ENCODE measurements at places on chromosomes 4 and X.

GRCh38 chr4:96356591-96357370 is 516.9 kb downstream of the PDHA2 start:
- no peak for DNase-seq

DNA sequence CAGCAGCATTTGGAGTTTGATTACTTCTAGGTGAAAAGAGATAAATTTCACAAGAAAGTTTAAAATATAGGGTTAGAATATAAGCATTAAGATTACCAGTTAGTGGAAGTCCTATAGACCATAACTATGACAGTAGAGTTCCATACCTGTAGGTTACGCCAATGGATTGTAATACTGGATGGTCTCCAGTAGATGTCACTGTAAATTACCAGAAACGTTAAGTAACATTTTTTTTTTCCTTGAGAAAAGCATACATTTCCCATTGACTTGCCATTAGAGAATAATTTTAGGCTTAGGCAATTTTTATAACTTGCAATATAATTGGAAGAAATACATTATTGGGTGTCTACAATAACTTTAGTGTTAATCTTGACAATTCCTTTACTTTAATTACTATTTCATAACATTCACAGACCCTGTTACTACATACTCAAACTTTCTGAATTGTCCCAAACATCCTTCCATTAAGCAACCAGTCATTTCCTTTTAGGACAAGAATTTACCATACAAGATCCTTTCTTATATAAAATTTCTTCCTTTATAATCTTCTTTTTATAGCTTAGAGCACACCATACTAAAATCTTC is 304.1 kb upstream of the TECRL start:
- no peak for DNase-seq

GRCh38 chr4:102259081-102259480 is 86.2 kb downstream of the SLC39A8 start:
- no peak for DNase-seq

GRCh38 chrX:106035064-106035463 is 3.5 kb downstream of the SERPINA7 start:
- DNase-seq: no peak

GRCh38 chr4:42750091-42750490 is 93.2 kb upstream of the ATP8A1 start:
- DNase-seq: no peak

GRCh38 chr4:149796381-149796780 is 19.3 kb downstream of the IQCM start:
- DNase-seq: no peak

DNA sequence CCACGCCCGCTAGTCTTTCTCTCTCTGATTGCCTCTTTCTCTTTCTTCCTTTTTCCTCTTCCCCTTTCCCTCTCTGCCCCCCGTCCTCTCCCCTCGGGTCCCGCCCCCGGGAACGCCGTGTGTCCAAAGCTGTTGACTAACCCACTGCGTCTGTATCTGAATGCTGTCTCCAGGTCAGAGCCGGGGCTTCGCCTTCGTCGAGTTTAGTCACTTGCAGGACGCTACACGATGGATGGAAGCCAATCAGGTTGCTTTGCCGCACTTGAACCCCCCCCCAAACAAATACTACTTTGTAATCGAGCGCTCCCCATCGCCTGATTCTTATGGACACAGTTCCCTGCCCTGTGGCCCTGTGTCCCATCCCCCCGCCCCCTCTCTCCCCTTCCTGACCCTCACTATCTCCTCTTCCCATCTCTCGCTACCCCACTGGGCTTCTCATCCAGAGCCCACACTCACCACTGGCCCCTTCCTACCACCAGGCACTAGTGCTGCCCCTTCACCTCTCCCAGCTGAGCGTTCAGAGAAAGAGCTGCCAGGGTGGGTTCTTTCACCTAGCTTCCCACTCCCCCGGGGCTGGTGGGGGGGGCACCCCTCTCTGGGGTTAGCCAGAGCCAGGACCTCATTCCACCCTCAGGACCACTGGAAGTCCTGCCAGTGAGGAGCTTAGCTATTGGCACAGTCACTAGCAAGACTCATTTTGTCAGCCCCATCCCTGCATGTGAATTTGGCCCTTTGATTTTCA is 18.6 kb upstream of the UBA1 start:
- no peak for DNase-seq

Data from GM19239 (cell line).